ENCODE measurements at places on chromosomes 11 and 22.

GRCh38 chr11:19696073-19696472, 16.6 kb upstream of the NAV2 start:
- no peak for DNase-seq

DNA sequence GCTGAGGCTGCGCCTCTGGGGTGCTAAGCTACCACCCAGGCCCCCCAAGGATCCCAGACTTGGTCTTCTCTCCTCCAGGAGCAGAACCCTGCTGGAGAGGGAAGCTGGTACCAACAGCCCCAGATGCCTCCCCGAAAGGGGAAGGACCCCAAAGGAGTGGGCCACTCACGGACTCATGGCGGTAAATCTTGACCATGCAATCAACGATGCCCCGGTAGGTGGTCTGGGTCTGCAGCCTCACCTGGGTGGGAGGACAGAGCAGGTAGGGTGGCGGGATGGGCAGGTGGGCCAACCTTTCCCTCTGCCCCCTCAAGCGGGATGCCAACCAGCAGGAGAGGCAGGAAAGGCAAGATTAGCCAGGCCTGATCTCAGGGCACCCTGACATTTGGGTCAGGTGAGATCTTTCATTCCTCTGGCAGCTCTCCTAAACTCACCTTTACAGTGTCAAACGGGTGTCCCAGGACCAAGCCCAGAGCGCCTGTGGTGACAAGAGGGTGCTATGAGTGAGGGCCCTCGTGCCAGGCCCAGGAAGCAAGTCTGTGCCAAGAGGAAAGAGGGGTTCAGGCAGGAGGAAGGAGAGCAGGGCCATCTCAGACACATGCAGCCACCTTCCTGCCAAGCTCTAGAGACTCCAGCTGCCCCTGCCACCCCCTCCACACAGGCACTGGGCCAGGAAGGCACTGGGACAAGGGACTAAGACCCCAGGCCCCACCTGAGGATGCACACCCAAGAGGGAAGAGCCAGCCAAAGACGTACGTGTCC, 2.6 kb downstream of the SLC25A45 start:
- no peak for DNase-seq

GRCh38 chr11:121767433-121767832, 314.7 kb upstream of the SORL1-AS1 start:
- DNase-seq = no peak

DNA sequence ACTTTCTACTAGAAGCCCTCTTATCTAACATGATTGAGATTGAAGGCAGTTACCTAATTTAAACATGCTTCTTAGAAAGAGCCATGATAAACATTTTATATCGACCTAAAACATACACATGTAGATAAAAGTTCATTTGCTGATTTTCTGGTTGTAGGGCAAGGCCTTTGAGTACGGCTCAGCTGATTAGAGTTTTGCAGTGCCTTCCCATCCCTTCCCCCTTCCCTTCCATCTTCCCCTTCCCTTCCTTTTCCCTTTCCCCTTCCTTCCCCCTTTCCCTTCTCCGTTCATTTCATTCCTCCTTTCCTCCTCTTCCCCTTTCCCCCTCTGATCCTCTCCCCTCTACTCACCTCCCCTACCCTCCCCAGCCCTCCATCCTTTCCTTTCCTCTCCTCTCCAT, 4.3 kb downstream of the LDHC start:
- no peak for DNase-seq

DNA sequence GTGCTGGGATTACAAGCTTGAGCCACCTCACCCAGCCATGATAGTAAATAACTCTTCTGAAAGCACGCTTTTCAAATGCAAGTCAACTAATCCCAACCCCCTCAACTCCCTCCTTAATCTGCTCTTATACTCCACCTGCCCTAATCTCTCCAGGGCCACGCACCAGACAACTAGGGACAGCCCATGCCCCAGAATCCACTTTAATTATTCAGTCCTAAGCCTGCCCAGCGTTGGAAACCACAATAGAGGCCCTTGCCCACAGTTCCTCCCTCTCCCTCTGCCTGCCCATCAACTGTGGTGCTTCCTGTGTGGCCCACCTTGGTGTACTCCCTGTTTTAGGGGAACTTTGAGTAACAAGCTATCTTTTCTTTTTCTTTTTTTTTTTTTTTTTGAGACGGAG, 2.7 kb upstream of the VPREB3 start:
- no peak for DNase-seq

GRCh38 chr11:114348200-114349191, 51.8 kb downstream of the C11orf71 start:
- DNase-seq = peak; percentile 61

DNA sequence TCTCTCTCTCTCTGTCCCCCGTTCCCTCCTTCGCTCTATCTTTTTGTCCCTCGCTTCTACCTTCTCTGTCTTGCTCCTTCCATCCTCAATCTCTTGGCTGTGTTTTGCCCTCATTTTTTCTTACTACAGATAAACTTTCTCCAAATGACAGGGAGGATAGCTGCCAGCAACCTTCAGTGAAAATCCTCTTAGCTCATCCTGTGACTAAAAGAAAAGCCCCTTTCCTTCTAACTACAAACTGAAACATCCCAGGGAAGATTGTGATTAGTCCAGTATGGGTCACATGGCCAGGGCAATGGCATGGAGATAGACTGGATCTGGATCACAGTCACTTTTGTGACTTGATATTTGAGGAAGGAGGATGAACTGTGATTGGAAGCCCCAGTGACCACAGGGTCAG, 10.4 kb downstream of the SPON1 start:
- DNase-seq = no peak

GRCh38 chr11:94325681-94326080, 21.3 kb downstream of the IZUMO1R start:
- DNase-seq = peak; percentile 47

- DNase-seq = no peak
Measured at GRCh38 chr11:9530901-9531625, 42.4 kb upstream of the WEE1 start.

- DNase-seq = no peak
Measured at GRCh38 chr11:79381036-79381435, 59.8 kb downstream of the TENM4 start.

DNA sequence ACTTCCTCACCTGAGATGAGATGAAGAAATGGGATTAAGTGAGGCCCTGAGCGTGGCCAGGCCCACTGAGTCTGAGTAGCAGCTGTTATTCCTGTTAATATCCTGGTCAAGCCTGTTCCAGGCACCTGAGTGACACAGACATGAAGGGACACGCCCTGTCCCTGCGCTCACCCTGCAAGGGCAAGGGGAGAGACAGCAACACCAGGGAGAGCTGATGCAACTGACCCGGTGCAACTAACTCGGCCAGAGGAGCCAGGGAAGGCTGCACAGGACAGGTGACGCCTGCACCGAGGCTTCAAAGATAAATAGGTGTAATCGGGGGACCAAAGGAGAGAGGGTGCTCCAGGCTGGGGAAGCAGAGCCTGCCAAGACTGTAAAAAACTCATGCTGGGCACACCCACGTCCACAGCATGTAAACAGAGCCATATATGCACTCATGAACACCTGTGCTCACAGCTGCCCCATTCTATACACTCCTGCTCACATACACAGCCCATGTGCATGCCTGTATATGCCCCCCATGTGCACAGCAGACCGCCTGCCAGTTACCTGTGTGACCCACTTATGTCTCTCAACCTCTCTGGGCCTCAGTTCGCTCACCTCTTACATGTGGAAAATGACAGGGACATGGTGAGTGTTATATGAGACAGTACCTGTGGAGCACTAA, 22.8 kb upstream of the GCAT start:
- no peak for DNase-seq

- DNase-seq = no peak
Measured at GRCh38 chr22:39684702-39685281, 114.2 kb downstream of the CACNA1I start.

All from ACHN (cell line).